ENCODE measurements at places on chromosomes 4 and X.

DNA sequence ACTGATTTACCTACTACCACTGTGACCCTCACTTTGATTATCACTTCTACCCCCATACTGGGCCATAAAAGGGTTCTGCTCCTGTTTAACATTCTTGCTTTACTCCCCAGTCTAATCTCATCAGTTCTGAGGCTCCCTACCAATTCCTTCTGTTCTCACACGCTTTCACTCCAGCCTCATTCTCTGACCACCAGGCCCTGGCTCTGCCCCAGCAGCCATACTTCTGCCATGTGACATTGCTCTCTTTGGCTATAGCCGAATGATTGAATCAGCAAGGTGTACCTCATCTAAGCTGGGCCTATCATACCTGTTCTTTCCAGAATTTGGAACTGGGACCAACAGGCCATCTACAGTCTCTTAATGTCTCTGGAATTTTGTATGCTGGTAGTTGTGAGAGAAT is 14.4 kb upstream of the ELF2 start:
- no peak for DNase-seq

DNA sequence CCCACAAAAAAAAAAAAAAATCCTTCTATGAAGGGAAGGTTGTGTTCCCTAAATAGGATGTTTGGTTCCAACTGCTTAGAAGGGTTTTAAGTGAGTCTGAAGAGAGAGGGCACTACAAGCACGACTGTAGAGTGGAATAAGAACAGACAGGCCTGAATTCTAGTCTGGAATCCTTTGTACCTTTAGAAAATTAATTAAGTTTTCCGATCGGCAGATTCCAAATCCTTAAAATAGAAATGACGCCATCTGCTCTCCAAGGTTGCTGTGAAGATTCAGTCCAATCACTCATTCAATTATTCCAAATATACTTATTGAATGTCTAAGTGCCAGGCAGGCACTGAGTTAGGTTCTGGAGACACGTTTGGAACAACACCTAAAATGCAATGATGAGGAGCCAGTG is 3.8 kb downstream of the HS3ST1 start:
- DNase-seq = no peak

DNA sequence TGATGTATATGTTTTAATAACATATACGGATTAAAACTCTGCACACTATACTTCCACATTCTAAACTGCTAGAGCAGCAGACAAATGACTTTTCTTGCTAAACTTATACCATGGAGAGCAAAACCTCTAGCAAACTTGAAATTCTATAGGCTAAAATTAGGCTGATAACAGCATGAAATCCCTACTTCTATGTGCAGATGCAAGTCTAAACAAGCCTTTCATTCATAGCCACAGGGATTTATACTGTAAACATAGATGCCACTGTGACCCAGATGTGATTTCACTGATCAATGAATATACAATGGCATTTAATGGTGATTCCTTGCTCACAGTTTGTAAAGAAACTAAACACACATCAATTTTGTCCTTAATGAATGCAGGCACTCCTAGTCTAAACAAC is 151.0 kb downstream of the ANTXR2 start:
- DNase-seq = no peak

DNA sequence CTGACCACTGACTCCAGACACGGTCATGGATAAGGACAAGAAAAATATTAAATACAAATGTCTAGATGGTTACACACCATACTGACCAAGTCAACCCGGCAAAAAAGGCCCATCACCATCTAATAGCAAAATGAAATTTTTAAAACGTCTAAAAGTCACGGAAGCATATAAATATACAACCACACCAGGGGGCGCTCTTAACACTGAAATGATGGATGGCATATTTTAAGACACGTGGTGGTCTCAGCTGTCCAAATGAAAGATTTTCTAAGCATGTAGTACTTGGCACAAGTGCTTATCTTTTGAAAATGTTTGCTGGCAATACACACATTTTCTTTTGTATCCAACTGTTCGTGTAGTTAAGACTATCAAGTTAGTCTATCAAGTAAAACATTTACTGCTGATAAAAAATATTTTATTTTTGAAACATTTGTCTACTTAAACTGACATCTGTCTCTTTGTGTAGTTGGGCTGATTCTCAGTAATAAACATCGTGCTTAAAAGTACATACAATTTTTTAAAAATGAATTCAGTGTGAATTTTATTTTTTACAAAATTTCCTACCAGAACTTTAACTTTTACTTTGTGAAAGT is 64.6 kb downstream of the COX7B2 start:
- peak; percentile 91 for DNase-seq

DNA sequence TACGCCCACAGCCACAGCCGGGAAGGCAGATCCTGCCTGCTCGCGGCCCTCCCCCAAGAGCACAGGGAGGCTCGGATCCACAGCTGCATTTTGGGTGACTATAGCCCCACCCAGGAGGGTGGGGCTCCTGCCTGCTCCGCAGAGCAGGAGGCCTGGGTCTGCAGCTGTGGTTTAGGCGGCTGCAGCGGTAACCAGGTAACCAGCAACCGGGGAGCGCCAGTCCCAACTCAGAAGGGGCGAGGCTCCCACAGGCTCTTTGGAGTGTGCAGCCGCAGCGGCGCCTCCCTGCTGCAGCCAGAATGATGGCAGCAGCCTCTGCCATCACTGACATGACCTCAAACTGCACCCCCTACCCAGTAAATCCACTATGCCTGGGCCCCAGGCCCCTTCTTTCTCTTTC is 148.0 kb upstream of the F9 start:
- DNase-seq = no peak

- no peak for DNase-seq
Observed at GRCh38 chr4:78525559-78525958, 26.0 kb upstream of the ANXA3 start.

All from adipocyte (in vitro differentiated cells).